Neural crest cell (in vitro differentiated cells): ENCODE measurements at places on chromosomes 12 and 14.

DNA sequence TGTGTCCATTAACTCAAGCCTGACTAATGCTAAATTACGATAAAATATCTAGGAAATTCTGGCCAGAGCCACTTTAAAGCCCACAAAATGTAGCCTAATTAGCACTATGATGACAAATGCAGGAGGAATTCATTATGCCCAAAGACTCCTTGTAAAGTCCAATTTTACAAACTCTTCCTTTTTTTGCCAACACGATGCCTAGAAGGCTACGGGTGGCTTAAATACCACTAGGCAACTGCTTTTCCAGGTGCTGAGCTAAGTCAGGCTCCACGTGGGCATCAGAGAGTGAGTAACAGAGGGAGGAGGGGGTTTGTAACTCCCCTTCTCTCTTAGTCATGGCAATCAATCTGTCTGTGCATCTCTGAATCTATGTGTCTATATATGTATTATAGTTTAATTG, 172.4 kb upstream of the NTF3 start:
- no peak for DNase-seq

GRCh38 chr12:64461634-64462414, 9.9 kb downstream of the TBK1 start:
- DNase-seq, result no peak

GRCh38 chr12:14638066-14638465, 58.3 kb downstream of the GUCY2C start:
- no peak for DNase-seq

GRCh38 chr14:86179980-86180379, 650.0 kb downstream of the FLRT2 start:
- DNase-seq, result no peak

DNA sequence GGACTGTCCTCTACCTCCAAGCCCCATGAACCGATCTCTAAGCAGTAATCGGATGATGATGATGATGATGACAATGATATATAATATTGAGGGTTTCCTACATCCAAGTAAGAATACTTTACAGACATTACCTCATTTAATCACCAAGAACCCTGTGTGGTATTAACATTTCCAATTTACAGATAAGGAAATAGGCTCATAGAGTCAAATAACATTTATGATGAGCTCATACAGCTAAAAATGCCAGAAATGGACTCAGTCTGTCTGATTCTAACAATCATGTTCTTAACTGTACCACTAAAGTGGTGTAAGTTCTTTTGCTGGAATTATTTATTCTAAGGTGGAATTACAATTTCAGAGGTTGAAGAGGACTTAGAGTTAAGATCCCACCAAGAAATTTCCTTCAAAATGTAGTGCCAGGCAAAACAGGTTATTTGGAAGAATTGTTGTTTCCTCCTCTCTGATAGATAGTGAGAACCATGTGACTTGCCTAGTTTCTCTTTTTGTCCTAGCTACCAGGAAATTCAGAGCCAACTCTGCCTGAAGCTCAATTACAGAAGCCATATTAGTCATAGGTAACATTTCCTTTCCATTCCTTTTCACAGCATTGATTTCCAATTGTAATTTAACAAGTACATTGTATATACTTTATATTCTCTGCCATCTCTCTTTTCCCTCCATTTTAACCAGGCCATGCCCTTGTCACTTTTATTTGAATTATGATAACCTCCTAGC, 23.8 kb upstream of the CCDC175 start:
- DNase-seq, result no peak

DNA sequence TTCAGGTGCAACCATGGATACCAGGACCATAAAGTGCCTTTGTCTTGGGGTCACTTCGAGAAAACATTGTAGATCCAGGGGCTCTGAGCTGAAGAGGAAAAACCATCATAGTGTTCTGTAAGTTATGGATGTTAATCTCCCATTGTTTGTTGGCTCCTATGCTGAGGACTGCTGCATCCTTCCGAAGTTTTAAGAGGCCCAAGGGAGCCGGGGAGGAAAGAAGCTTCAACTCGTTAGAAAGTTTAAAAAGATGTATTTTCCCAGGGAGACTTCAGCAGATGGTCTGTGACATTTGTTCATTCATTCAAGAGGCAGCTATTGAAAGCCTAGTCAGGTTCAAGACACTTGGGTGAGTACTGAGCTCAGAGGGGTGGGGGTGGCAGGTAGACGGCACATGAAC, 378.8 kb upstream of the TBX3 start:
- DNase-seq, result no peak

DNA sequence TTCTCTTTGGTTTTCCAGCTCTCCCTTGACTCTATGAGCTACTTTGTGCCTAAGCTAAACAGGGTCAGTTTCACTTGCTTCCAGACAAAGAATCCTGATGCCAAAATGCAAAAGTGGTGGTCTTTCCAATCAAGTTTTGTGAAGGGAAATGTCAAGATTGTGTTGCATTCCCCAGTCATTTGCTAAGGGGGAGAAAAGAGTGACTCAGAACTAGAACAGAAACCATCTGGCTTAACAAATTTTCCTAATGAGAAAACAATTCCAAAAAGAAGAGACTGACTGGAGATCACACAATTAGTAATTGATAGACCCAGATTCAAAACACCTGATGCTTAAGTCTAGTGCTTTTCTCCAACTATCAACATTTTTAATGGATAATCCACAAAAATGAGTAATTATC, 235.1 kb upstream of the DIO2 start:
- no peak for DNase-seq

- DNase-seq, result no peak
These were observed 145.2 kb upstream of the KRR1 start for GRCh38 chr12:75656648-75657047.
